Adrenal gland (tissue), 19 donors: ENCODE measurements at places on chromosomes 1 and 21. TPM values are rescaled to one million over a fixed set of nuclear protein-coding genes. Genes with fewer than 3 reads are reported as not detected.

Gene HLX
- total RNA-seq: 6.1 TPM

Gene CBS
- 8.6 TPM for total RNA-seq

Gene STUM
- 0.43 TPM for total RNA-seq

Gene HSPA6
- total RNA-seq: 7.6 TPM

Gene RIPPLY3
- total RNA-seq: 0.38 TPM

Gene CALML6
- total RNA-seq: 0.36 TPM

Gene ST7L
- 37.2 TPM for total RNA-seq

Gene CCDC17
- 0.35 TPM for total RNA-seq

Gene C1orf116
- 0.11 TPM for total RNA-seq

Gene UMODL1
- total RNA-seq: not detected

Gene FBXO2
- total RNA-seq: 36.1 TPM

Gene JTB
- total RNA-seq: 138 TPM

Gene ITLN2
- total RNA-seq: not detected

Gene TMPRSS15
- total RNA-seq: not detected

Gene CD244
- total RNA-seq: 0.55 TPM

Gene GNG12
- 84.2 TPM for total RNA-seq

Gene EXO5
- total RNA-seq: 4.9 TPM

Gene KCTD3
- total RNA-seq: 90.8 TPM

Gene CDA
- 0.33 TPM for total RNA-seq

Gene TMEM200B
- total RNA-seq: 13.3 TPM

Gene RPE65
- total RNA-seq: not detected

Gene S100A12
- total RNA-seq: 1.4 TPM

Gene LIN28A
- total RNA-seq: 1.2 TPM

Gene CASZ1
- total RNA-seq: 8.3 TPM

Gene ARHGAP30
- total RNA-seq: 9.7 TPM

Gene CELA2B
- total RNA-seq: 7.9 TPM

Gene ATXN7L2
- total RNA-seq: 11.3 TPM

Gene PLA2G2D
- not detected for total RNA-seq

Gene SH2D2A
- total RNA-seq: 0.69 TPM

Gene ZFP69
- total RNA-seq: 1.3 TPM

Gene PPIH
- 18.6 TPM for total RNA-seq

Gene TRAF3IP3
- 4.8 TPM for total RNA-seq

Gene BCAS2
- total RNA-seq: 33.6 TPM

Gene CFAP141
- not detected for total RNA-seq

Gene GCSAML
- total RNA-seq: not detected

Gene VCAM1
- 113 TPM for total RNA-seq

Gene PLA2G2F
- total RNA-seq: not detected

Gene AQP10
- total RNA-seq: not detected

Gene YBX1
- total RNA-seq: 321 TPM

Gene DNAJC6
- 7.5 TPM for total RNA-seq

Gene IL20
- not detected for total RNA-seq

Gene LCE1D
- not detected for total RNA-seq

Gene RPRD2
- 11.3 TPM for total RNA-seq

Gene KRTAP13-2
- 0.41 TPM for total RNA-seq

Gene ROR1
- total RNA-seq: 3.7 TPM

Gene KCNA2
- 0.51 TPM for total RNA-seq

Gene CHI3L2
- total RNA-seq: 0.84 TPM

Gene CRYAA
- total RNA-seq: not detected

Gene AGBL4
- total RNA-seq: not detected
